ENCODE measurements at places on chromosomes 12 and 14.

GRCh38 chr14:75277815-75278421 is 710 bp upstream of the FOS start:
- DNase-seq = no peak

- DNase-seq = no peak
These were observed 132.8 kb downstream of the DACT1 start for GRCh38 chr14:58770491-58770982.

- DNase-seq = no peak
These were observed 192.3 kb downstream of the MON2 start for GRCh38 chr12:62658910-62659309.

DNA sequence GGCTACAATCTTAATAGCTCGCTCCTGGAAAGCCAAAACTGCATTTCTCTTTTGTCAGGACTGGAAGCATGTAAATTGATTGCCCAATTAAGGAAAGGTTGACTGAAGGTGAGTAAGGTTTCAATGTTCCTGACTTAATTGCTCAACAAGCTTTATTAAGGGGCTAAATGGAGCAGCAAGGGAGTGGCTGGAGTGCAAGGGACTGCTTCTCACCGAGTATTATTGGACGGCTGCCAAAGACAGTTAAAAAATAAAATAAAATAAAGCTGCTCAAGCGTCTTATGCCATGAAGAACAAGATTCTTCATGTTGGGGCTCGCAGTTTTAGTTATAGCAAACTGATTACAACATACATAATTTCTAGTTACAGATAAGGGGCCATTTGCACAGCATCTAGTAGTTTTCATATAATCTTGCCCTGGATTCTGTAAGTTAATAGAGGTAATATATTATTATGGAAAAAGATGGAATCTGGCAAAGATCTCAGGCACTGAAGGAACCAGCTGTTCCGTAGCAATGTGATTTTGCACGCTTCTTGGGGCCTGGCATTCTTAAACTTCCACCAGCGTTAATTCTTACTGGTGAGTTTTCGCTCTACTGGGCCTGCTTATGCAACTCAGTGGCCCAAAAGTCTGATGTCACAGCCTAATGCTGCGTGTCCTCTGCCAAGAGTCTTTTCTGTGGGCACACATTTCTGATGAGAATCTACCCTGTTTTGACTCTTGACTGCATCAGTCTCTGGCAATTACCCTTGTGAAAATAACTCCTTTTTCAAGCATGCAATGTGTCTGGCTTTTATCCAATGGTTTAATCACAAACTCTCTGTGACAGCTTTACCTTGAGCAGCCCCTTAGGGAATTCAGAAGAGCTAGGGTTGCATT is 108.5 kb downstream of the SLC38A1 start:
- no peak for DNase-seq

DNA sequence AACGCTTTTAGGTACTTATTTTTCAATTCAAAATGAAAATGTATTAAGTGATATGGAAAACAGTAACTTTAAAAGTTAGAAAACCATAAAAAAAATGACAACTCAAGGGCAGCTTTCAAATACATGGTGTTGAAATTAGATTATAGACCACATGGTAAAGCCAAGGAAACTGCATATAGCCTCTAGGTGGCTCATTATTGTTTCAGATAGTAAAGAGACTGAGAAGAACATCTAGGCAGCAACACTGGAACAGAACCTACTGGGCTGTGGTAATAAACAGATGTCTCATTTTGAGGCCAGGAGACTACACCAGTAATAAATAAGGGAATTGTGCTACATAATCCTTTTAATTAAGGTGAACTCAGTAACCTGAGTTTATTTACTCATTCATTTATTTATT is 13.0 kb downstream of the FBXO33 start:
- DNase-seq = no peak

GRCh38 chr14:20667957-20668356 is 16.4 kb upstream of the RNASE4 start:
- DNase-seq = no peak

DNA sequence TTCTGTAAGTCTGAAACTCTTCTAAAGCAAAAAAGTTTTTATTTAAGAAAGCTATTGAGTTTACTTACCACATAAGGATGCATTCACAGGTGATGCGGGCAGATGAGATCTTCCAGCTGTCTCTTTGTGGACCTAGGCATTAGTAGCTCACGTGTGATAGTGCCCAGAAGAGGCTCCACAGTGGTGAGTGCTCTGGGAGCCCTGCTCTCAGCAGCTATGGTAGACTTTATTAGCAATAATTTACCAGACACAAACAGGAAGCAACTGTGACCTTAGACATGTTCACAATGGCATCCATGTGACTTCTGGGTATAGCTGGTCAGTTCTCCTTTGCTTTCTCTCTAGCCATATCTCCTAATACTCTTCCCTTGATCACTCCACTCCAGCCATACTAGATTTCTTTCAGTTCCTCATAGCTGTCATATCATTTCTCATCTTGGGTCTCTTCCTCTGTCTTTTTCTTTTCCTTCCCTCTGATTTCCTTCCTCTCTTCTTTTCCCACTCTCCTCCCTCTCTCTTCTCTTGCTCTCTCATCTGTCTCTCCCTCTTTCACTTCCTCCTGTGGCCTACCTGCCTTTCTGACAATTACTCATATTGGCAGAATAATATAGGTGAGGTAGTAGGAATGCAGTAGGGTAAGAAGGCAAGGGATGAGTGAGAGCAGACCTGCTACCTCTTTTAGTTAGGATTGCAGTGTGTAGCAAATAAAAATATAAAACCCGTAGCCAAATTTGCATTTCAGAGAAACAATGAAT is 75.2 kb upstream of the SCAF11 start:
- no peak for DNase-seq

DNA sequence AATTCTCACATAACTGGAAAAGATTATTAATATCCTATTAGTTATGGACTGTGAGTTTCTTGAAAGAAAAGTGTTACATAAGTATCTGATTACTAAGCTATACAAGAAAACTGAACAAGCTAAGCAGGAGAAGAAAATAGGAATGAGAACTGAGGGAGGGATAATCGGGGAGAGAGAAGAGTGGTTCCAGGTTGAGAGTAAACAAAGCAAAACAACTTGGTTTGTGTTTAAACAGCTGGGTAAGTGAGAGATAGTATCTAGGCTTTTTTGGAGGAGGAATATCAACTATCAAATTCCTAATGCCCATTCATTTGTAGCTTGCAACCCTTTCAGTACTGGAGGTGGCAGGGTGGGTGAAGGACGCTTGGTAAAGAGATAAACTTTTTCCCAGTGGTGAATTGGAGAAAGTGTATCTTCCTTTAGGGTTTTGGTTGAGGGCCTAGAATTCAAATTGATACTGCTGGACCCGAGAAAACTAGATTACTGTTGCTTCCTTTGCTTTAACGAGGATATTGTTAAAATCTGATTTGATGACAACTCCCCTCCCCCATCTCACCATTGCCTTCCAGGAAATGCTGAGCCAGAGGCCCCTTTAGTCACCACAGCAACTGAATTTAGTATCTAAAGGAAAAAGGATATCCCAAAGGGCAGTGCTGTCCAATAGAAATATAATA is 2.0 kb upstream of the SLC2A3 start:
- no peak for DNase-seq

DNA sequence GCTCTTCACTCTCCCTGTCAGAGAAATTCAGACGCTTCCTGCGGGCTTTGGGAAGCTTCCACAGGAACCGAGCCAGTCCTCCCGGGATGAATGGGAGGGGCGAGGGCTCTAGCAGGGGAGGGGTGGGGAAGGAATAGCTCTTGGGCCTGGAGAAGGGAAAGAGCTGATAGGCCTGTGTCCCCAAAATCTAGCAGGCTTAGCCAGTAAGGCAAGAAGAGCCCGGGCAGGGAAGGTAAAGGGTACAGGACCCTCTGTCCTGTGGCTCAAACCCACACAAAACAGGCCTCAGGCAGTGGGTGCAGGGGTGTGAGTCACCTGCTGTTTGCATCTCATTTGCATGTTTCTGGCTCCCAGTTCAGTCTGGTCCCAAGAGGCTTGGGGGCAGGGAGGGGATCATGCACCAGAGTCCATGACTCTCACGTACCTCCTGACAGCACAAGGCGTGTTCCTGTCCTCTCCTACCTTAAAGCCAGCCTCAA is 8.7 kb upstream of the SMUG1 start:
- DNase-seq = no peak

- DNase-seq = no peak
These were observed 20.9 kb downstream of the FRS2 start for GRCh38 chr12:69490920-69491643.
